NCI-H510A treated with DMSO at 0.1 percent for 48 hours (cell line): ENCODE measurements at places on chromosomes 7 and 10.

DNA sequence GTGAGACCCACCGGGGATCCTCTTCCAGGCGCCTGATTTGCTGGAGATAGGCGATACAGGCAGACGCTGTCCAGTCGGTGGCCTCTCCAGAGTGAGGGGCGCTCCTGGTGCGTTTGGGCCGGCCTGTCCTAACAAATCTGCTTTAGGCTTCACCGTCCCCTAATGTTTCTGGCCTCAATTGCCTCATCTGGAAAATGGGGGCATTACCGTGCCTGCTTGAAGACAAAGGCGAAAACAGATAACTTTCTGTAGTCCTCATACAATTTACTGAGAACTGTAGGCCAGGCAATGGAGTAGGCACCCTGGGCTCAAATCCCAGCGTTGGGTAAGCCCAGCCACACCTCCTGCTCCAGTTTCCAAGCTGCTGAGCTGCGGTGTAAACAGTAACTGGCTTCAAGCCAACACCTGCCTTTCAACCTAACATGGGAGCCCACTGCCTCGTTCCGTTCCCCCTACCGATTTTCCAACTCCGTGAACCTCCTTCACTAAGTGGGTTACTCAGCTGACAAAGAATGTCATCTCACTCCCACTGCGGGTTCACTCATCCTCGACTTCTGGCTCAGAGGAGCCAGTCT lies 589 bp upstream of the ZFAND4 start:
- no peak for DNase-seq

GRCh38 chr10:73838008-73838567 lies 26.7 kb upstream of the NDST2 start:
- DNase-seq = no peak

- peak; percentile 39 for DNase-seq
Observed at GRCh38 chr10:22251751-22252223, 34.0 kb upstream of the EBLN1 start.

- DNase-seq = no peak
Observed at GRCh38 chr10:118594392-118595063, 920 bp downstream of the PRLHR start.

- DNase-seq = no peak
Observed at GRCh38 chr10:21953585-21954057, 49.9 kb downstream of the DNAJC1 start.

DNA sequence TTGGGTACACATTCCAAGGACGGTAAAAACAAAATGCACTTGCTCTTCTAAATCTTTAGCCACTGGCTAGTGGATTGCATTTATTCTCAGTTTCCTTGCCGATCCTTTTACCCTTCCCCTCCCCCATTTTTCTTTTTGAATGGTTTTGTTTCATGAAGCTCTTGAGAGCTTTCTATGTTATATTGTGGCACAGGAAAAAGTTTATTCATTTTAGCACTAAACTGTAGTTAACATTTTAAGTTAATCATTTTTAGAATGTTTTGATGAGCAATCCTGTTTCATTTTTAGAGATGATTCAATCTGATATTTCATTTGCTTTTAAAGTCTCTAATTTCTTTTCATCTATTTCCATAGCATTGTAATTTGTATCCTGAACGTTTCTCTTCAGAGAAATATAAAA lies 24.0 kb downstream of the ZEB1 start:
- no peak for DNase-seq

- DNase-seq = no peak
Observed at GRCh38 chr10:1679821-1680650, 57.3 kb downstream of the ADARB2 start.

- DNase-seq = no peak
Observed at GRCh38 chr7:159193543-159194090, 49.0 kb upstream of the VIPR2 start.

- DNase-seq = no peak
Observed at GRCh38 chr10:52678611-52679010, 94.0 kb downstream of the MBL2 start.

- DNase-seq = no peak
Observed at GRCh38 chr7:107638594-107638993, 22.0 kb upstream of the SLC26A4 start.

- DNase-seq = no peak
Observed at GRCh38 chr7:121271916-121272315, 56.9 kb upstream of the WNT16 start.

GRCh38 chr7:8434290-8435002 lies 1.0 kb downstream of the NXPH1 start:
- DNase-seq = peak; percentile 51

GRCh38 chr10:62580396-62580795 lies 206.2 kb downstream of the ZNF365 start:
- DNase-seq = no peak

GRCh38 chr7:148676291-148676690 lies 22.4 kb upstream of the CUL1 start:
- no peak for DNase-seq

GRCh38 chr10:3499120-3499519 lies 285.9 kb downstream of the KLF6 start:
- no peak for DNase-seq

DNA sequence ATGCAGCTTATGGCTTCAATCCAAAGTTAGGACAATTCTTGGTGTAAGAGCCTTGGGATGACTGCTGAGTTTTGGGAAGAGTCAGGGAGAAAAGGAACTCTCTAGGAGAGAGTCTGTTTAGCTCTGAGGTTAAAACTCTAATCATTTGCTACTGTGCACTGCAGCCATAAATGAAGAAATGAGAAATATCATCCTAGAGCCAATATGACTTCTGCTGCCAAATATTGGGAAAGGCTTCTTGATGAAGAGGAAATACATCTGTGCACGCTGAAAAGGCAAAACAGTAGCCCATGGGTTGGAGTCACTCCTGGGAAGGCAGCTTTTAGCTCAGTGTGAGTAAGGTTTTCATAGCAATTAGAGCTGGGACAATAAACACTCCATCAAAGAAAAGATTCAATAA lies 308.8 kb downstream of the SFMBT2 start:
- DNase-seq = no peak

DNA sequence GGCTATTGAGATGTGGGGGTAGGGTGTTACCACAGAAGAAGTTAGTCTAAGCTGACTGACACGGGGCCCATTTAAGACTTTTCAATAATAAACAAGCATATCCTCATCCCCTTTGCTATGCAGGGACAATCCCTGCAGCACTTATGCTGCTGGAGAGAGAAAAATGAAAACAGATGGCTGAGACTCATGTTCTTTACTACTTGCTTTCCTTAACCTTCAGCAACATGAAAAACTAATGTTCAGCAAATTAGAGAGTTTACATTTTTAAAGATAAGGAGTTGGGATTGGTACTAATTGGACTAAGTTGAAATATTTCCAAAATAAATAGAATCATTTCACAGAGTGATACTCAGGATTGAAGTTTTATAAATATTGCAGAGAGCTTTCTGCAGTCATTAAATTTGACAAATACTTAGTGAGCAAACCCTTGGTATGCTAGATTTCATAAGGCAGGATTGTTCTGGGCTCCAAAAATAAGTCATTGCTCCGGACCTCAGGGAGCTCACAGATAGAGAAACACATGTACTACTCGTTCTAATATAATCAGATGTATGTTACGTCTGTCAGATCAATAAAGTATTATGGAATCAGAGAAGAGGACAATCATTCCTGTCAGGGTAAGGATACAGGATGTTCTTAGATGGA lies 147.1 kb upstream of the LRRN3 start:
- DNase-seq = no peak

DNA sequence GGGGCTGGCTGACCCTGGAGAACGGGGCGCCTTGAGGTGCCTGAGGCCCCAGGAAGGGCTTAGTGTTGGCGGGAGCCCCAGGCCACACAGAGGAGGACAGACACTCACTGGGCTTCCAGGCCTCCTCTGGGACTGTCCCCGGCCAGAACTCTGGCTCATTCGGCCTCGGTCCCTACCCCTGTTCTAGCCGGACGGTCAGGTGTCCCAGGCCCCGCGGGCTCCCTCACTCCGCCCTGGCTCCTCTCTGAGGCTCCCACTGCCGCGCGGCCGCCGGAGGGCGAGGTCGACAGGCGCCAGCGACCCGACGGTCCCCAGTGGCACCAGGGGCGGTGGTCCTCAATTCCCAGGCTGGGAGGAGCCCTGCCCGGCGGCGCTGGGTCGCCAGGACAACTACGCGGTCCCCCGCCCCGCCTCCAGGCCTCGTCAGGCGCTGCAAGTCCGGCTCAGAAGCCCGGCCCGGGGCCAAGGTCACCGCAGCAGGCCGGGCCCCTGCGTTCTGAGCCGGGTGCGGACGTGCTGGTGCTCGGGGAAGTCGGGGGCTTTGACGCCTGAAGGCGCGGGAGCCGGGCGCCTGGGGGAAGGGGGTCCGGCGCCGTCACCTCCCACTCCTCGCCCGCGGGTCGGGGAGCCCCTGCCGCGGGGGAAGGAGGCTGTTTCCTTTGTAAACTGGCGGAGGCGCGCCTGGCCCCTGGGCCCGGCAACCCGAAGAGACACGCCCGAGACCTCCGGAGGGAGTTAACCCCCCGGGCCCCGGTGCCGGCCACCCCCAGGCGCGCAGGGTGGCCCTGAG lies 1.1 kb upstream of the PWWP2B start:
- no peak for DNase-seq

DNA sequence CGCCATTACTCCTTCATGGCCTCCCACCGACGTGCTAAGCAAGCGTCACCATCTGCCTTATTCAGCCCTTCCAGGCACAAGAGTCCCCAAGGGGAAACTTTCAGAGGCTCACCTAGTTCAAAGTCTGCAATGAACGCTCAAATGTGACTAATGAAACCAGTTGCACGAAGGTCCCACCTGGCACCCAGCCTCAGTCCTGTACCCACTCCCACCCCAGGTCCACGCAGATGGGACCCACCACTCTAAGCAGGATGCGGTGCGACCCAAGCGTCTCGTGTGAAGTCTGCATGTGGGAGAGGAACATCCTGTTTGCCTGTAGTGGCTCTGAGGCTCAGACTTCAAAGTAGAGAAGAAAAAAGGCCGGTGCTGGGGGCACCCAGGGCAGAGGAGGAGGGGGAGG lies 40.3 kb downstream of the RGS10 start:
- DNase-seq = no peak

GRCh38 chr10:74923556-74923955 lies 97.2 kb downstream of the KAT6B start:
- peak; percentile 26 for DNase-seq

- no peak for DNase-seq
Observed at GRCh38 chr10:24790073-24790472, 66.4 kb upstream of the ARHGAP21 start.

GRCh38 chr7:85535974-85536729 lies 349.3 kb upstream of the SEMA3D start:
- DNase-seq = no peak

GRCh38 chr7:141701489-141702046 lies 398 bp downstream of the DENND11 start:
- DNase-seq = peak; percentile 10

DNA sequence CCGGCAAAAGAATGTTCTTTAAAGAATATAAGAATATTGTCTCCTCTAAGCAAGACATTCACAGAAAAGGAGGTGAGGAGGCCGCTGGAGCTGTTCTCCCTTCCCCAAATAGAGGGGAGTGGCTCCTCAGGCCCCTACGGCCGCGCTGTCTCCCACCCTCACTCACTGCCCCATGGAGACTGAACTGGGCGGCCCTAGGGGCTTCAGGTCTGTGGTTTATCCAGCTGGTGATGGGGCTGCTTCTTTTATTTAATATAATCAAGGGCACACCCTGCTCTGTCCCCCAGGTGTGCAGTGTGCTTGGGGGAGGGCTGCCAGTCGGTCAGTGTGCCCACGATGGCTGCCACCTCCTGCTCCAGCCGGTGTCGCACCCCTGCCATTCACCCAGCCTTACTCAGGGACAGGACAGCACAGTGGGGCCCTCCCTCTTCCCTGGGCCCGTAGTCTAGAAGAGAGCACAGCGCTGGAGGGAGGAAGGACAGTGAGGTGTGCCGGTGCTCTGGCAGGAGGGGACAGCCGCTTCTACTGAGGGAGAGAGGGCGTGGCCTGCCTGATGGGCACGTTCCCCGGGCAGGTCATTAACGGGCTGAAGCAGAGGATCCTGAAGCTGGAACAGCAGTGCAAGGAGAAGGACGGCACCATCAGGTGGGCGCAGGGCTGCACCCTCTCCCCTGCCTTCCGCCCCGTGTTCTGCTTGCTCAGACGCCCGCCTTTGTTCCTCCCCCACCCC lies 23.4 kb downstream of the IQCE start:
- no peak for DNase-seq

- no peak for DNase-seq
Observed at GRCh38 chr10:127899766-127900387, 7.0 kb upstream of the PTPRE start.

DNA sequence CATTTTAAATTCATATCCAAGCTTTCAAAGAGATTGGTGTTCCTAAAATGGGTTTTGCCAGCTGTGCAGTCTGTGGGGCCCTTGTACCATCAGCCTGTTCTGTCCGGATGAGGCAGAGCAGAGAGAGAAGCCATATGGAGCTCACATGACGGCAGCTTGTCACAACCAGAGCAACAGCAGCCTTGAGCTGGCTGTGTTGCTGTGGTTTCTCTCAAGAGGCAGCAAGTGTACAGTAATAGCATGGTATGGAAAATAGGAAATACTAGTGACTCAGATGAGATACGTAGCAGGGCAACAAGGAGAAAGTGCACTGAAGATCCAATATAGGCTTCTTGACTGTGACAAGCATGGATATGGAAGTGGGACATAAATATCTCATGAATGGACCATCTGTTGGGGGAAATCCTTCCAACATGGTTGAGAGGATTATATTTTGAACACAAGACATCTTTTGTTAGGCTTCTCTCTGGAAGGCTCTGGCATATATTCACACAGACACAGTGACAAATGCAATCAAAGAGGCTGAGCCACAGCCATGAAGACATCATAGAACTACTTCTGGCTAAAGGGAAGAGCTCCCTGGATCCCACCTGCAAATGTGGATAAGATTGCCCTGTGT lies 251.0 kb upstream of the TAC1 start:
- peak; percentile 10 for DNase-seq

GRCh38 chr10:62514079-62514693 lies 140.0 kb downstream of the ZNF365 start:
- no peak for DNase-seq

GRCh38 chr10:74888962-74889661 lies 62.7 kb downstream of the KAT6B start:
- peak; percentile 42 for DNase-seq

DNA sequence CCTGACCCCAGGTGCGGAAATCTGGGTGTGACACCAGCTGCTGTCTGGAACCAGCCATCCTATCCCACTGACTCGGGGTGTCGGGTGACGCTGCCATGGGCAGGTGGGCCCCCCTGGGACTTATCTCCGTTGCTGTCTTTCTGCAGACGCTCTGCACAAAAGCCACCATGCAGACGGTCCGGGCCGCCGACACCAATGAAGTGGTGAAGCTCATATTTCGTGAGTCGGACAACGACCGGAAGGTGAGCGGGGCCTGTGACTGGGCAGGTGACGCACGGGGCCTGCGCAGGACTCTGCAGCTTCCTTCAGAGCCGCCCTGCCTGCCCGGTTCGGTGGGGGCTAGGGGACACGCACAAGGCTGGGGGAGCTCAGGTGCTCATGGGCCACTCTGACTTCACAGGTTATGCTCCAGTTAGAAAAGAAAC lies 36.6 kb downstream of the NKX6-2 start:
- no peak for DNase-seq

- DNase-seq = no peak
Observed at GRCh38 chr10:4498711-4499251, 327.2 kb upstream of the AKR1E2 start.
